ENCODE measurements at places on chromosomes 5 and 9.

DNA sequence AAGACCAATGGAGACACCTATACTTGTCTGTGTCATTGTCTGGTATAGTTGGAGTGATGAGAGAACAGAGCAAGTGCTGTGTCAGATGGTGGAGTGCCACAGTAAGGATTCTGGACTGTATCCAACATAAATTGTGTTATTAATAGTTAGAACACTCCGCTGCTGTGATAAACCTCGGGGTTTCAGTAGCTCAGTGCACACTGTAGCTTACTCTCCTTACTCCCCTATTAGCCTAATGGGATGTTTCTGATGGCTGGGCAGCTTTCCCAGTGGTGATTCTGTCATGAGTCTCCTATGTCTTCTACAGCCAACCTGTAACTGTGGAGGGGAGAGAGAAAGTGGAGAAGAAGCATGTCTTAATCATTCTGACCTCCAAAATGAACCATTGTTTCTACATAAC lies 127.6 kb upstream of the PTCH1 start:
- no peak for DNase-seq

- no peak for DNase-seq
Observed at GRCh38 chr5:117701062-117701461, 1126.4 kb upstream of the SEMA6A start.

DNA sequence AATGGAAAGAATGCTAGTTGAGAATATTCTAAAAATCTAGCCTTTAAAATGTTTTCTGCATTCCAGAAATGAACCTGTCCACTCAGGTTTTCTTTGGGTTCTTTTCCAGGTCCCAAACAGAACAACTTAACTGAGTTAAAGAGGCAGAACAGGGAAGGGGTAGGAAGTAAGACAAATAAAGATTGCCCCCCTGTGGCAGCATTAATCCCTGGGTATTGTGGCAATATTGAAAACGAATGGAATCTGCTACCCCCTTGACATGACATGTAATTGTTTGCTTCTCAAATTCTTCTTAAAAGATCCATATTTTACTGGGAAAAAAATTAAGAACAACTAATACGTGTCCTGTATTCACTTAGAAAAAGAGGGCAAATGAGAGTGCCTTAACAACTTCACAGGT lies 9.3 kb upstream of the RBM22 start:
- no peak for DNase-seq

GRCh38 chr9:5958273-5958672 lies 57.2 kb downstream of the RANBP6 start:
- DNase-seq, result no peak

GRCh38 chr9:14271093-14271673 lies 42.8 kb downstream of the NFIB start:
- no peak for DNase-seq

GRCh38 chr5:177446200-177447065 lies at the start of gene PRR7:
Gene PRR7 (plus strand): TSS chr5:177446814. CDS start chr5:177455068, 8,254 bp downstream.
- DNase-seq, result peak; percentile 62

- no peak for DNase-seq
Observed at GRCh38 chr5:69468631-69469030, 24.0 kb upstream of the OCLN start.

- no peak for DNase-seq
Observed at GRCh38 chr5:32814620-32815019, 103.5 kb downstream of the NPR3 start.

- DNase-seq, result no peak
Observed at GRCh38 chr9:137053944-137054931, at the start of gene ENTPD2. Gene ENTPD2 (minus strand): TSS chr9:137054061. CDS start chr9:137053997, 64 bp downstream.

- peak; percentile 32 for DNase-seq
Observed at GRCh38 chr5:75049456-75050351, 2.7 kb downstream of the GCNT4 start.

DNA sequence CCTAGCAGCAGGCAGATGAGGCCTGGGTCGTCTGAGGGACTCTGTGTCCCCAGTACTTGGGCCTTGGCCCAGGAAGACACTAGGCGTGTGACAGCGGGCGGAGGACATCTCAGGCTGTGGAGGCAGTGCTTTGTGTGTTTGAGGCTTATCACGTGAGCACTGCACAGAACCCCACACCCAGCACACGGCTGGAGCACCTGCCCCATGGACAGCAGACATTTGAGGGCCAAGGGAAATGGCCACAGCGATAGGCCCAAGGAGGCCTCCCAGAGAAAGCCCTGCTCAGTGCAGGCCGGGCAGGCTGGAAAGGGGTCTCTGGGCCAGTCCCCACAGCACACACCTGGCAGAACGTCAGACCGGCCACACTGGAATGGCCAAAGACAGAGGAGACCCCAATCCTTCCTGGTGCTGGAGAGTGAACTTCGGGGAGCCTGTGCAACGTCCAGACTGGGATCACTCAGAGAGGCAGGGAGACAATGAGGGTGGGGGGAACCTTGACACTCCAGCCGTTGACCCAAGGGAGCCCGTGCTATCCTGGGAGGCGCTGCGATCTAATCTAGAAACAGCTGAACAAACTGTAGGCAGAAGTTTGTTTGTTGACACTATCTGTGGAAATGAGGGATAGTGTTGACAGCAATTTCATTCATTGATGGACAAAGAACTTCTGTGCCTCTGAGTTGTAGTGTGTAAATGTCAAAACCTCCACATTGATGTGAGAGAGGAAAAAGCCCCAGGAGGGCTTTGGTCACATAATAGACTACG lies 19.6 kb upstream of the FLT4 start:
- DNase-seq, result no peak

GRCh38 chr5:95317687-95318086 lies 32.8 kb upstream of the MCTP1 start:
- no peak for DNase-seq

DNA sequence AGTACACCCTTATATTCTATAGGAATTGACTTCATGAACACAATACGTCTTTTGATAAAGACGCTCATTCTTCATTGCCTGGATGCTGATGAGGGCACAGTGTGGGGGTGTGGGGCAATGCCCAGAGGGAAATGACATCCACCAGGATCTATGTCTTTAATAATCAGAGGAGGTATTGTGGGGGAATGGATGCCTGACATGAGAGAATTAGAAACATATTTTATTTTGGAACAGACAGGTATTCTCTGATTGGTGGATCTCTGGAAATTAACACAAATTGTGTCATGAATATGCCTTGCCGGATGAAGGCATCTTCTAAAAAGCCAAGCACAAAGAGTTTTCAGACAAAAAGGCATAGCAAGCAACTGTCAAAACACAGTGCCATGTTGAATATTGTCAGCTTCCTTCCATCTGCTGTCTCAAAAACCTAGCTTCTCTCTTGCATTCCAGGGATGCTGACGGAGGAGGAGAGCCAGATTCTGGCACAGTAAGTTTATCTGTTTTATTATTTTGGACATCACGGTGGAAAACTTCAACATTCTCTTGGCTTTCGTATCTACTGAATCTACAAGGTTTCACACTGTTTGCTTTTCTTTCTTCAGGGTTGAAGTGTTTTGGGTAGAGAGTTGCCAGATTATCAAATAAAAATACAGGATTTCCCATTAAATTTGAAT lies 3.9 kb upstream of the C5orf58 start:
- no peak for DNase-seq

- DNase-seq, result no peak
Observed at GRCh38 chr9:75896193-75896592, 5.7 kb downstream of the PCSK5 start.

DNA sequence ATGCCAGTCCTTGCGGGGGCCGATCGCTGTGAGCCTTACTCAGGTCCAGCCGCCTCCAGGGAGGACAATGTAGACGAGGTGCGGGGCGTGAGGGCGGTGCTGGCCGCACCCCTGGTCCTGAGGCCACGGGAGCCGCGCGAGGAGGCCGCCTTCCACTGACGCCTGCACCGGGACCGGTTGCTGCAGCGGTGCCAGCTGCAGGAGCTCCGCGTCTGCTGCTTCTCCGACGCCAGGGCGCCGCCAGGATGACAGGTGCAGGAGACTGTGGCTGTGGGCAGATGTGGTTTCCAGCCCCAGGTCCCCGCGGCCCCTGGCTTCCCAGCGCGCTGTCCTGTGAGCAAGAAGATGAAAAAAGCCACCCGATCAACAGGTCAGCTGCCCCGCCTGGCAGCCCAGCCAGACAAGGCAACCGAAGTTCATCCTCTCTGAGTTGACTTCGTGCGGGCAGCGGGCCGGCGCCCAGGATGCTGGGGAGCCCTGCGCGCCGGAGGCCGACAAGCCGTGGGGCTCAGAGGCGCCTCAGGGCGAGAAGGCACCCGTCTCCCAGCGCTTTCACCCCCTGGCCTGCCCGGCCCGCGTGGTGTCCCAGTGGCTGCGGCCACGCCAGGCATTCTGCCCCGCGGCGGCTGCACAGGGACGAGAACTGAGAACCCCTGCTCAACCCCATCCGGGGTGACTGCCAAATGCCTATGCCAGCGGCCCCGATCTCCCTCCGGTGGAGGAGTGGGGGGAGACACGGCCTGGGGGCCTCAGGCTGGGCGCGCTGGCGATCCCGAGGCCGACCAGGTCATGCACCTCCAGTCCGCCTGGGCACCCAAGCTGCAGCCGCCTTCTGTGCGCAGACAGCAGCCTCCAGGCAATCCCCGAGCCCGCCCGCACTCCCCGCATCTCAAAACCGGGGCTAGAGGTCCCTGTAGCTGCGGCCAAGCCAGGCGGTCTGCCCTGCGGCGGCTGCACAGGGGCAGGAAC lies 43.4 kb upstream of the BICD2 start:
- DNase-seq, result no peak

- no peak for DNase-seq
Observed at GRCh38 chr9:134252084-134252830, 74.0 kb upstream of the RXRA start.

DNA sequence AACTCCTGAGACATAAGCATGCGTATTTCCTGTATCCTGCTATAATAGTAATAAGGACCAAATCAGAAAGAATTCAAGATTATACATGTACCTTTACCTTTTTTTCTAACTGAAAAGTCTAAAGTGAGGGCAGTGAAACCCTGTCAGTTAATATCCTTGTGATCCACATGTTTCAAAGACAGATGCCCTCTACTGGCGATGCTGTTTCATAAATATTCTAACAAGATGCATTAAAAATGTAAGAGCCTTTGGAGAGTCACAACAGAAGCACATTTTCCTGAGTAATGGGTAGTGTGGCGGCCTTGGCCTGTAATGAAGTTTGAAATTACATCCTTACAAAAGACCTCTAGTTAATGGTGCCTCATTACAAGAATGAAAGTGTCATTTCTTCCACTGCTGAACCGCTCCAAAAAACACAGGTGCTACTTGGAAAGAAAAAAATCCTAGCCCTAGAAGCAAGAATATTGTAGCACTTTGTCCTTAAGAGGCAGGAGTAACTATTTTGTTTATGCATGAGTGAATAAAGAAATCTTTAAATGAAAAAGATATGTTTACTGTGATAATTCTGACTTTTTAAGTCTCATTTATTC lies 232.6 kb downstream of the EPB41L4A start:
- no peak for DNase-seq

GRCh38 chr5:95327211-95327610 lies 42.3 kb upstream of the MCTP1 start:
- DNase-seq, result no peak

DNA sequence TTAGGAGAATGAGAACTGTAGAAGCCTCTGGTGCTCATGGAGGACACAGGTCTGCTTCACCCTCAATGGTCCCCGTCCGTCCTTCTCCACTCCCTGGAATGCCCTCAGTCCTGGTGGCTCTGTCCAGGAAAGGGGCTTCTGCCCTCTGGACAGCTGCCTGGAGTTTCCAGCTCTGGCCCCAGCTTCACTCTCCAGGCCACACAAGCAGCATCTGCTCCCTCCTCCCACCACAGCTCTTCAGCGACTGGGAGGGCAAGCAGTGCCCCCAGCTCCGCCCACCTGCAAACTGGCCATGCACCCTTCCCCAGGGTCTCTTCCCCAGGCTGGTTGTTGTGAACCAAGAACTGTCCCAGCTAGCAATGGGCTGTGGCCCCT lies 4.7 kb downstream of the SARDH start:
- no peak for DNase-seq

Data from activated CD4-positive, CD25-positive, alpha-beta regulatory T cell (primary cell).